ENCODE measurements at places on chromosomes 1 and 21.

- DNase-seq, result no peak
These were observed 175.8 kb upstream of the VAMP3 start for GRCh38 chr1:7595336-7595735.

DNA sequence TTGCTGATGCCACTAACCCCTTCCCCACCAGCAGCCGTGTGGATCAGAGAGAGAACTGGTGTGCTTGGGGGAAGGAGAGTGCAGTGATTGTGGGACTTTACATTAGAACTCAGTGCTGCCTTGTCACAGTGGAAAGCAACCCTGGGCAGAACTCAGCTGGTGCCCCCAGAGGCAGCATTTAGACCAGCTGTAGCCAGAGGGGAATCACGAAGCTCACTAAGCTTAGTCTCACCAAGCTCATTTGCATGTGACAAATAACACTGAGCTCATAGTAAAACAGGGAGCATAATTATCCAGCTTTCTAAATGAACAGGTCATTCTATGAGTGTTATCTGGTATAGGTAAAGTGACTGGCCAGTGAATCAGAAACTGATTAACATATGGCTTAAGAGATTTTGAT, 9.8 kb upstream of the SMAP2 start:
- DNase-seq, result no peak

DNA sequence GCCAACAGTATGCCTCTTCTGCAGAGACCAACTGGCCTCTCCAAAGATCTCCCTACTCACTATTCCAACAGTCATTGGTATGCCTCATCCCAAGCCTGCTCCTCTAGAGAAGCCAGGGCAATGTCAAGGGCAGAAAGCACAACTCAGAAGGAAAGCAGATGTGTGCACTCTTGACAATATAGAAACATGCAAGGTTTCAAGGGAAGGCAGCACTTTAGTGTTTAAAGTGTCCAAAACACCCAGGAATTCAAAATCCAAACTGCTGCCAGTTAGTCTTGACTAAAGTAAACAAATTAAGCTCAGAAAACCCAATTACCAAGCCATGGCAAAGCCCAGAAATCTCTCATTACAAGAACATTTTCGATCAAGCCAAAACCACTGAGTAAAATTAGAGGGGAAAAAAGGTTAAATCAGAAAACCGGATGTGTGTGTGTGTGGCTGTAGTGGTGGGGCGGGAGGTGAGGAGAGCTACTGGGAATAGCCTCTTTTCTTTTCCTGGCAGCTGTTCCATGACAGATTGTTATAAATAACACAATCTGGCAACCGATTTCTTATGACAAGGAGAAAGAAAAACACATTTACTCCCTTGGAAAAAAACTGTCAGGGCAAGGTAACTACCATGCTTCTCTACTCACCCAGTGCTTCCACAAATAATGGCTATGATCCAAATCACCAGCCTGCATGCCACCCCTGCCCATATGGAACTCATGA, 39.2 kb downstream of the EIF2B3 start:
- DNase-seq, result no peak

- DNase-seq, result no peak
These were observed 11.6 kb upstream of the CTRC start for GRCh38 chr1:15426492-15427279.

- no peak for DNase-seq
These were observed 41.7 kb upstream of the C8B start for GRCh38 chr1:57007472-57007871.

- no peak for DNase-seq
These were observed 65.6 kb upstream of the ARHGAP29 start for GRCh38 chr1:94303005-94303404.

DNA sequence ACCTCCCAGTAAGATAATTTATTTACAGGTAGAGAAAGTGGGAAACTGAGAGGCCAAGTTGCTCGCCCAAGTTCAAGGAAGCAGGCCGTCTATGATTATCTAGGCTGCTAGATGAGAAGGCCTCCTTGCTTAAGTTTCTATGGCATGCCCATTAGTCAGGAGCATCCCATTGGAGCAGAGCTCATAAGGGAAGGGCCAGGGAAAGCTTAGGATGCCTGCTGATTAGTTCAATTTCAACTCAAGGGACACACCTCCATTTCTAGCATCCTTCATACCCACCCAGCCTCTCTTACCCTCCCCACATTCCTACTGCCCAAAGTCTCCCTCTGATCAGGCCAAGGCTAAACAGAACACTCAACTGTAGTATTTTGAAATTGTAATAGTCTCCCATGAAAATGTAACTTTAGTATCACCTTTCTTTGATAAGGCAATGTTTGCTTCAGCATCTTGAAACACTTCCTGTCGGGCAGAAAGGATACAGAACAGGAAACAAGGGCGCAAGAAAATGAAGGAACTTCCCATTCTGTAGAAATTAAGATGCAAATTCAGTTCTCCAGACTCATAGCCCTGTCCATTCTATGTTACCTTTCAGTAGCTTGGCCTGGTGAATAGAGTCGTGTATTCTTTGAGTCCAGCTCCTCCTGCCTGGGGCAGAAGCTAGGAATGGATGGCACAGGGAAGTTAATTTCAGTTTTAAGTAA, 46.3 kb upstream of the TARBP1 start:
- no peak for DNase-seq

GRCh38 chr21:44687671-44688070, 5.7 kb upstream of the KRTAP12-1 start:
- DNase-seq, result no peak

DNA sequence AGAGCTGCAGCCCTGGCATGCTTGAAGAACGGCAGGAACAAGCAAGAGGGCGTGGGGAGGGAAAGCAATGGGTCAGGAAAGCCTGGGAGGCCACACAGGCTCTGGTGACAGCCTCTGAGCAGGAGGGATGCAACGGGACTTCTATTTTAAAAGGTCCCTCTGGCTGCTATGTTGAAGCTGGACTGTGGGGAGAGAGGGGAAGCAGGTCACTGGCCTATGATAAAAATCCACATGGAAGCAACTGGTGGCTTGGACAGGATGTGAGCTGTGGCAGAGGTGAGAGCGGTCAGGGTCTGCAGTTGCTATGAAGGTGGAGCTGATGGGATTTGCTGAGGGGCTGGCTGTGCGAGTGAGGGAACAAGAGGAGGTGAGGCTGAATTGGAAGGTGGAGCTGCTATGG, 11.2 kb downstream of the PADI1 start:
- no peak for DNase-seq

DNA sequence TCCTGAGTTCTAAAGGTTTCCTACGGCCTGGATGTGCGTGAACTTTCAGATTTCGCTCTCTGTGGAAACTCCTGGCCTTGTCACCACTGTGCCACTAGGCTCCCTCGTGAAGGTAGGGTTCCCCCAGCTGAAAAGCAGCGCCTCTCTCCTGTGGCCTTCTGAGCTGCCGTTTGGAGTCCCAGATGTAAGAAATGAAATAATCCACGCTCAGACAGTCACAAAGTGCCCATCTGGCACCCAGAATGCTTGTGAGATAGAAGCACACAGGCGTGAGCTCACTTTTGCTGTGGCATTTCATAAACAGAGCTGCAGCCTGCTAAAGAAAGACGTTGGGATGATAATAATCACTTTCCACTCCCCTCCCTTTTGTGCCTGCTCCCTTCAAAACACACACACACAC, 65.8 kb downstream of the LMO4 start:
- no peak for DNase-seq
